ENCODE measurements at places on chromosomes 5 and 9.
A peak's percentile ranks its signal among the peaks of the same experiment; 100 is the strongest.

DNA sequence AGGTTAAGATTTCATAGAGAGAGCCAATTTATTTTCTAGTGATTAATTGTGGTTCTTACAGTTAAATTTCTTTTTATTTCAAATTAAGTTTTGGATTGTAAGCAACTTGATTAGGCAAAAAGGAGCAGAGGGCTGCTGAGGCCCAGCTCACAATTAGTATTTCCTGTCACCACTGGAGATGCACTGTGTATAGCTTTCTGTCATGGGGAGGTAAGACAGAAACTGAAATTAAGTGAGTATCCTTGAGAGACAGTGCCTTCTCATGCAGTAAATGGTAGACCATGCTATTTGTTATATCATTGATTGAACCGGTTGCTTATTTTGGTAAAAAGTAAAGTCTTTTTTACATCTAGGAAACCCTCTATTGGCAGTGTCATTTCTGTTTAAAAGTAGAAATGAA is 190.7 kb downstream of the CCDC171 start:
- H3K27ac ChIP-seq, result no peak overlapping the region
- H3K27me3 ChIP-seq, result no peaks in the 10 kb centered on the region
- no peak for DNase-seq
- H3K36me3 ChIP-seq, result no peaks in the 10 kb centered on the region
- no peaks in the 10 kb centered on the region for H3K4me1 ChIP-seq

GRCh38 chr5:109034306-109034705 is 286.6 kb downstream of the FER start:
- DNase-seq, result no peak
- H3K4me3 ChIP-seq, result no peak overlapping the region
- no peaks in the 10 kb centered on the region for H3K27me3 ChIP-seq
- no peaks in the 10 kb centered on the region for H3K4me1 ChIP-seq
- no peak overlapping the region for H3K27ac ChIP-seq

- no peaks in the 10 kb centered on the region for H3K27me3 ChIP-seq
- peaks cover 5% of the 10 kb centered on the region for H3K4me1 ChIP-seq
- no peak overlapping the region for H3K4me3 ChIP-seq
Observed at GRCh38 chr5:54610197-54610944, 92.8 kb downstream of the SNX18 start.

- H3K27me3 ChIP-seq, result no peaks in the 10 kb centered on the region
- H3K4me3 ChIP-seq, result no peak overlapping the region
- no peaks in the 10 kb centered on the region for H3K36me3 ChIP-seq
- no peaks in the 10 kb centered on the region for H3K4me1 ChIP-seq
- no peak for DNase-seq
Observed at GRCh38 chr9:82148901-82149461, 160.4 kb downstream of the SPATA31D1 start.

DNA sequence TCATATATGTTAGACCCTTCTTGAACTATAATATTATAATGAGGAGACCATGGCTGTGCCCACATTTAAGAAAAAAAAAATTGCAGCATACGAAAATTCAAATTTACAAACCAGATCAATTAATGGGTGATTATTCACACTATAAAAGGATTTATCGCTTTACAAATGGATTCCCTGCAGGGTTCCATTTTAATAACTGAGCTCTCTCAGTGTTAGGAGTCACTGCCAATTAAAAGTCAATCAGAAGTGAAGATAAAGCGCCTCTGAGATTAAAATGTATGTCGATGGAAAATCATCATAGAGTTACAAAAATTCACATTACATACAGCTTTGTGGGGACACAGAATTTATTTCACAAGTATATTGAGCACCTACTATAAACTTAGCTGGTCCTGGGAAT is 66.6 kb upstream of the SMARCA2 start:
- H3K27me3 ChIP-seq, result no peaks in the 10 kb centered on the region
- H3K4me3 ChIP-seq, result no peak overlapping the region
- no peaks in the 10 kb centered on the region for H3K36me3 ChIP-seq
- H3K4me1 ChIP-seq, result no peaks in the 10 kb centered on the region
- H3K27ac ChIP-seq, result no peak overlapping the region

DNA sequence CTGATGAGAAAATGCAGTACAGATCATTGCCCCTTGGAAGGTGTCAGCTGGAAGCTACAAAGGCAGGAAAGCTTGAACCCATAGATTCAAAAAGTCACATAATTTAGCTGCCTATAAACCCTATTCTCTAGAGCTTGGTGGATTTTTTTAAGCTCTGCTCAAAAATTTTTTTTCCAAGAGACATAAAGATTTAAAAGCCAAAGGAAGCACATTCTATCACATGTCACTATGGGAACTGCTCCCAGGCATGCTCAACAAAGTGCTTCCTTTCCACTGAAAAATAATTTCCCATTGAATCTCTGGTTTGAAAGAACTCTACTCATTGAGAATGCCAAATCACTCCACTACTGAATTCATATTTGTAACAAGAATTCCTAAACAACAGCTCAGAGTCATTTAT is 419.8 kb downstream of the CETN3 start:
- no peak overlapping the region for H3K4me3 ChIP-seq
- no peak overlapping the region for H3K27ac ChIP-seq
- no peak for DNase-seq
- H3K36me3 ChIP-seq, result no peaks in the 10 kb centered on the region
- no peaks in the 10 kb centered on the region for H3K27me3 ChIP-seq

DNA sequence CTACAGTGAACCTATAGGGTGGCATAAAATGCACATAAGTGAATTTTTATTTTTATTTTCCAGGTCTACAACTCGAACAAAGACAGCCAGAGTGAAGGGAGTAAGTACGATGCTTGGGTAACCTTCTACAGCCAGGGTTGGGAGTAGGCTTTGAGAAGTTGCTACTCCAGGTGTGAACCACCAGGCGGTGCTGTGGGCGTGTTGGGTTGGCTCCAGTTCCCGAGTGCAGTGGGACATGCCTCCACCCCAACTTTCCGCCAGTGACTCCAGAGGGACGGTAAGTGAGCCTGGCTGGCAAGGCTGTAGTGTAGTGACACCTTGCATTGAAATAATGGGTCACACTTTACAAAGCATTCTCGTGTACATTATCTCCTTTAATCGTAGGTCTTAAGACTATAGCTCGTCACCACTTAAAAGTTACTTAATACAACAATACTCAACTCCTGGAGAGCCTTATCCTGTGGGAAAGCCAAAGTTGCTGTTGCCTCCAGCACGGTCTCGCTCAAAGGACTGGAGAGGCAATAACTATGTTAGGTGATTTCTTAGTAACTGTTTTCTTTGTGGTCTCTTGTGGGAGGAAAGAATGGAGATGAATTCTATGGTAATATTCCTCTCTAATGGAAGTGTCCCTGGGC is 244.0 kb downstream of the ARHGAP26 start:
- H3K27me3 ChIP-seq, result no peaks in the 10 kb centered on the region
- H3K4me1 ChIP-seq, result peaks cover 9% of the 10 kb centered on the region
- no peak overlapping the region for H3K4me3 ChIP-seq
- H3K27ac ChIP-seq, result no peak overlapping the region
- no peaks in the 10 kb centered on the region for H3K36me3 ChIP-seq
- DNase-seq, result no peak

- H3K36me3 ChIP-seq, result peaks cover 21% of the 10 kb centered on the region
- no peaks in the 10 kb centered on the region for H3K27me3 ChIP-seq
- DNase-seq, result no peak
- H3K27ac ChIP-seq, result peak overlapping the region; percentile 94
- no peak overlapping the region for H3K4me3 ChIP-seq
Observed at GRCh38 chr5:72308853-72309191, 11.2 kb downstream of the MRPS27 start.

DNA sequence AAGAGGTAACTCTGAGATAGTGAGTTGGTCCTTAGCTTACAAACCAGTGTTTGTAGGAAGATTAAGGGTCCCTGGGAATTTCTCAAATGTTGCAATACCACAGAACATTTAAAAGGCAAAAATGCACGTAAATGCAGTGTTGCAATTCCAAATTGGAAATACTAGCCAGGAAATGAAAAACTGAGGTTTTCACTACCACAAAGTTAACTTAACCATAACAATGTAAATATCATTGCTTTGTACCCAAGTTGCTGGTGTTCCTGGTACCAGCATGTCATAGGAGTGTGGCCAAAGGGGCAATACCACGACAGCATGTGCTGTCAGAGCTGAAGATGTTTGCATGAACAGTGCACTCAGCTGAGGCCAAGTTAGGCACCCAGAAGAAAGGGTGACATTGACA is 382.9 kb downstream of the GLIS3 start:
- no peak for DNase-seq
- no peaks in the 10 kb centered on the region for H3K36me3 ChIP-seq
- H3K4me3 ChIP-seq, result no peak overlapping the region
- no peaks in the 10 kb centered on the region for H3K4me1 ChIP-seq

GRCh38 chr5:119022017-119022745 is 33.8 kb upstream of the DTWD2 start:
- no peaks in the 10 kb centered on the region for H3K4me1 ChIP-seq
- H3K4me3 ChIP-seq, result no peak overlapping the region
- no peaks in the 10 kb centered on the region for H3K27me3 ChIP-seq
- no peak for DNase-seq
- H3K27ac ChIP-seq, result no peak overlapping the region

DNA sequence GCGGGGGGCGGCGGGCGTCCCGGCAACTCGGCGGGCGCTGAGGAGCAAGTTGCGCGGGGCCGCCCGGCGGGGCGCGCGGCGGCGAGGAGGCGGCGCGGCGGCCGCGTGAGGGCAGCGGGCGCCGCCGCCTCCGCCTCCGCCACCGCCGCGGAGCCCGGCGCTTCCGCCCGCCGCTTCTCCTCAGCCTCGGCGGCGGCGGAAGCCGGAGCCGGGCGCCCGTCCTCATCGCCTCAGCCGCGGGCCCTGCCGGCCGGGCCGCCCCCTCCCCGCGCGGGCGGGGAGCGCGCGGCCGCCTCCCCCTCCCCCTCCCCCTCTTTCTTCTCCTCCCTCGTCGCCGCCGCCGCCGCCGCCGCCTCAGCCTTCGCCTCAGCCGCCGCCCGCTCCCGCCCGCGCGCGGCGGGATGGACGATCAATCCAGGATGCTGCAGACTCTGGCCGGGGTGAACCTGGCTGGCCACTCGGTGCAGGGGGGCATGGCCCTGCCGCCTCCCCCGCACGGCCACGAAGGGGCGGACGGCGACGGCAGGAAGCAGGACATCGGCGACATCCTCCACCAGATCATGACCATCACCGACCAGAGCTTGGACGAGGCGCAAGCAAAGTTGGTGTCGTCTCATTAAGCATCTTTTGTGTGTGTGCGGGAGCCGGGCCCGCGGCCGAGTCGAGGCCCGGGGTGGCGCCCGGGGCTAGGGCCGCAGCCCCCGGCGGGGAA is at the start of gene PBX3:
Gene PBX3 (plus strand): TSS at position 321 of the 712 bp plus-strand sequence.
- no peaks in the 10 kb centered on the region for H3K27me3 ChIP-seq
- peak within 1 kb of the TSS; percentile 91 for H3K4me3 ChIP-seq
- peak within 1 kb of the TSS; percentile 86 for H3K27ac ChIP-seq
- peaks cover 37% of the 10 kb centered on the region for H3K4me1 ChIP-seq
- H3K36me3 ChIP-seq, result no peaks in the 10 kb centered on the region

DNA sequence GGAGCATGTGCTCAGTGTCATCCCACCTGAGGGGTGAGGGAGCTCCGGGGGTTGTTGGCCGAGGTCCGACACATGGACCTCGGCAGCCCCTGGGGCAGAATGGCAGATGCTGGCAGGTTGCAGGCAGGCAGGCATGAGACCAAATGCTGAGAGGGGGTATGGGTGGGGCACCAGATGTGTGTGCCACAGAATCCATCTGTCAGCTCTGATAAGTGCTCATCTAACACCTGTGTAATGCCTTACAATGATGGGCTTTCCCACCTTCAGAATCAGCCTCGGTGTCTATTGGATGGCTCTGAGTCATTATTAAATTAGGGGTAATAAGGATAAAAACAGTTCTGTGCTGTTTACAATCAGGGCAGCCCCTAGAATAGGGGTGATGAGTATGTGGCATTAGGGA is 73.1 kb upstream of the SAP30L start:
- no peak for DNase-seq
- no peak overlapping the region for H3K4me3 ChIP-seq
- no peaks in the 10 kb centered on the region for H3K36me3 ChIP-seq
- no peak overlapping the region for H3K27ac ChIP-seq

DNA sequence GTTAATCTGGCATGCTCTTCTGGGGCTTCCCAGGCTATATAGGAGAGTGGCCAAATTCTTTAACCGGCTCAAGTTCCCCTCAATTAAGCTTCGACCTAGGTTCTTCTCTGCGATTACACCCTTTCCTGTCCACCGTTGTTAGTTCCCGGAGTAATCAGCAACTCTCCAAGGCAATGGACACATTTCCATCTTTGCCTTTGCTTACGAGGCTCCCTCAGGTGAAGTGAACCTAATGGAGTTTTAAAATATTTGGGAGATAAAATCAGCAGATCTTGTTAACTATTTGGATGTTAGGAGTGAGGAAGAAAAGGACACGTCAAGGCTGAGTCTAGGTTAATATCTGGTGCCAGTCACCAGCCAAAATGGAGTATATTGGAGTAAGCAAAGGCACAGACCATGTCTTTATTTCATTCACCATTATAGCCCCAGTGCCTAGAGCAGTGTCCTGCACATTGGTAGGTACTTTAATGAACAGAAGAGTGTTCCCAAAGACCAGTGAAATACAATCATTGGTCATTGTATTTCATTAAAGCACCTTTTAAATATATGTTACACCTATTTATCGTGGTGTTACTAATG is 515 bp downstream of the UTP15 start:
- H3K4me3 ChIP-seq, result peak overlapping the region; percentile 96
- H3K36me3 ChIP-seq, result peaks cover 14% of the 10 kb centered on the region
- no peaks in the 10 kb centered on the region for H3K27me3 ChIP-seq
- H3K27ac ChIP-seq, result peak overlapping the region; percentile 93

- no peaks in the 10 kb centered on the region for H3K27me3 ChIP-seq
- H3K4me1 ChIP-seq, result no peaks in the 10 kb centered on the region
- H3K27ac ChIP-seq, result no peak overlapping the region
- no peak for DNase-seq
- no peaks in the 10 kb centered on the region for H3K36me3 ChIP-seq
Observed at GRCh38 chr5:135642488-135642870, 63.7 kb upstream of the CXCL14 start.

DNA sequence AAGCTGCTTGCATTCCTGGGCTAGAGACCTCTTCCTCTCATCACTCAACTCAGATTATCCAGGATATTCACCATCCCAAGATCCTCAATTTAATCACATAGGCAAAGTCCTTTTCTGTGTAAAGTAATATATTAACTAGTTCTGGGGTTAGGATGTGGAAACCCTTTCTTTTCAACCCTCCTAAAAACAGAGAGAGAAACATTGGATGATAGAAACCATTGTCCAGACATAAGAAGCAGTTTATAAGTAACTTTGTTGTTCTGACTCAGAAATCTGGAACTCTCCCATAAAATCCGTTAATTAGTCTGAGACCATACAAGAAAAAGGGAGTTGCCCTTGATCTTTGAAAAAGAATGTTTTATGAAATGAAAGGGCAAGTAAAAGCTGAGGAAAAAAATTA is 817.1 kb upstream of the CDH9 start:
- no peaks in the 10 kb centered on the region for H3K4me1 ChIP-seq
- no peak overlapping the region for H3K27ac ChIP-seq
